ENCODE measurements at places on chromosomes 2 and 18.

GRCh38 chr2:200962811-200963123 lies 693 bp downstream of the ORC2 start:
- no peak for DNase-seq

DNA sequence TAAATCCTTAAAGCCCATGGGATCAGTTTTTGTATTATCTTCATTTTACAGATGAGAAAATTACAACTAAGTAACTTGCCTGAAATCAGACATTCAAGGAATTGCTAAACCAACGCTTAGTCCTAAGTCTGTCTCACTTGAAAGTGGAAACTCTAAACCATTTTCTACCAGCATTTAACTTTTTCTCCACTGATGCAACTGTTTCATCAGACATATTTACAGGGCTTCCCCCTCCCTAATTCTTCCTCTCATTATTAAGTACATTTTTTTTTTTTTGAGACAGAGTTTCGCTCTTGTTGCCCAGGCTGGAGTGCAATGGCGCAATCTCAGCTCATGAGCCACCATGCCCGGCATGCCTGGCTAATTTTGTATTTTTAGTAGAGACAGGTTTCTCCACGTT lies 88.6 kb downstream of the ACVR1C start:
- DNase-seq = no peak

- no peak for DNase-seq
Measured at GRCh38 chr18:70469916-70470315, 181.1 kb downstream of the SOCS6 start.

DNA sequence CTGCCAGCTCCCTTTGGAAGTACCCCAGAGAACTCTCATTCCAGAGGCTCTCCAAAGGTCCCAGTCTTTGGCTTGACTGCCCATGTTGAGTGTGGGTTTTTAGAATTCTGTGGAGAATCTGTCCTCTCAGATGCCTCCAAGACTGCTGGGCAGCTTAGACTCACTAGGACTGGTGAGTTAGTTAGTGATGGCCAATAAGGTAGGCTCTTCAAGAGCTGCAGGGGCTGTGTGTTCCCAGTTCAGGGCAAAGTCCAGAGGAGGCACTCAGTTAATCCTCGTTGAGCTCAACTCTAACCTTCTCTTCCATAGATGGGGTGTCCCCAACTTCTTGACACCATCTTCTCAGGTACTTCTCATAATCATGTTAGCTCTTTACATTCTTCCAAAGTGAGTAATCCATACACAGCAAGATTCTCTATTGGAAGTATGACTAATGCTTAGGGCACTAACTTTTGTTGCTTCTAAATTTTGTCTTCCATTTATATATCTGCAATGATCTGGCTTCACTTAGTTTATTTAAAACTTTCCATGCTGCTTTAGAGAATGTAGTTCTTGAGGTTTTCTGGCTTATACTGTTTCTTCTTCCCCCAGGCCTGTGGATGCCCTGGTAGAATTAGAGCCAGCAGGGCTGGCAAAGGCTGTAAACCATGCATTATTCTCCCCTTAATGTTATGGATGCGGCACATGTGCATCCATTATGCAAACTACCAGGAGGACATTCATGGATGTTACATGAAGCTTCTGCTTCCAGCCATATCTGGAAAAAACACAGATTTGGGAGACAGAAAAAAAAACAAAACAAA lies 88.9 kb downstream of the POLE4 start:
- no peak for DNase-seq

- DNase-seq = peak; percentile 35
Measured at GRCh38 chr18:58525517-58525916, 103.4 kb downstream of the ALPK2 start.

GRCh38 chr2:142989273-142990204 lies 112.1 kb downstream of the KYNU start:
- DNase-seq = peak; percentile 9

- DNase-seq = no peak
Measured at GRCh38 chr18:71027531-71027930, 738.7 kb downstream of the SOCS6 start.

GRCh38 chr2:2238726-2239269 lies 92.3 kb downstream of the MYT1L start:
- DNase-seq = no peak

GRCh38 chr2:188235364-188235763 lies 56.3 kb upstream of the GULP1 start:
- DNase-seq = no peak

GRCh38 chr2:158969162-158969714 lies 798 bp downstream of the TANC1 start:
- DNase-seq = no peak

- DNase-seq = no peak
Measured at GRCh38 chr2:187994464-187995331, 297.0 kb upstream of the GULP1 start.

Data from GM04504 (cell line).